ENCODE measurements at places on chromosomes 11 and 22.

- H3K36me3 ChIP-seq: peaks cover 10% of the 10 kb centered on the region
- H3K27me3 ChIP-seq: no peaks in the 10 kb centered on the region
- no peaks in the 10 kb centered on the region for H3K4me1 ChIP-seq
- no peak overlapping the region for H3K27ac ChIP-seq
- no peak for DNase-seq
These were observed 44.7 kb upstream of the WEE1 start for GRCh38 chr11:9528573-9529333.

DNA sequence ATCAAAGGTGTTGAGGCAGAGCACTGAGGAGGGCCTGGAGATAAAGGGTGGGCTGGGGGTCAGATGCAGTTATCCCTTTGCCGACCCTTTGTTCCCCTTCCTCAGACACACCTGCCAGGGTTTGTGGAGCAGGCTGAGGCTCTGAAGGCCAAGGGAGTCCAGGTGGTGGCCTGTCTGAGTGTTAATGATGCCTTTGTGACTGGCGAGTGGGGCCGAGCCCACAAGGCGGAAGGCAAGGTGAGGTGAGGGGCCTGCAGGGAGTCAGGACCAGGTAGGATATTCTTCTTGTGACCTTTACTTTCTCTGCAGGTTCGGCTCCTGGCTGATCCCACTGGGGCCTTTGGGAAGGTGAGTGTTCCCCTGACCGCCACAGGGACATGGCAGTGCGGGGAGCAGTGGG, 2.6 kb downstream of the PRDX5 start:
- no peak overlapping the region for H3K4me3 ChIP-seq
- H3K27ac ChIP-seq: no peak overlapping the region
- peaks cover 29% of the 10 kb centered on the region for H3K36me3 ChIP-seq
- DNase-seq: no peak
- no peaks in the 10 kb centered on the region for H3K27me3 ChIP-seq
- H3K4me1 ChIP-seq: peaks cover 24% of the 10 kb centered on the region

DNA sequence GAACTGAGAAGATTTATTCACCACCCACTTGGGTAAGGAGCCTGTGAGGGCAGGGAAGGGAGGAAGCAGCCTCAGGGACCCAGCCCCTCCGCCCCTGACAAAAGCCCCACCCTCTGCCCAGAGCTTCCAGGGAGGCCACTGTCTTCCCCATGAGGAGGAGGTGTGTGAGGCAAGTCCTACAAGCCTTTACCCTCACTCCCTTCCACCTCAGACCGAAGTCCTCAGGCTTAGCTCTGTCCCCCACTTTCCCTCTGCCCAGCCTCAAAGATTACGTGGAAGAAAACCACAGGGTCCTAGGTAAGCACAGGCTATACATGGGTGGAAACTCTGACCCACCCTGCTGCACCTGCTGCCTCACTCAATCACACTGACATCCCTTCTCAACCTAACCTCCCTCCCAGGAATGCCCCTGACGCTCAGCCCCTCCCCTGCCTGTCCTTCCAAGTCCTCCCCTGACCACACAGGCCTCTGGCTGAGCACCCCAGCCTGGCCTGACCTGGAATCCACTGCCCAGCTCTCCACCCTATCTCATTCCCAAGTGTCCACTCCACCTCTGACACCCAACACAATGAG, 3.6 kb upstream of the ARAP1 start:
- no peaks in the 10 kb centered on the region for H3K27me3 ChIP-seq
- H3K4me3 ChIP-seq: no peak overlapping the region
- H3K4me1 ChIP-seq: peaks cover 19% of the 10 kb centered on the region

DNA sequence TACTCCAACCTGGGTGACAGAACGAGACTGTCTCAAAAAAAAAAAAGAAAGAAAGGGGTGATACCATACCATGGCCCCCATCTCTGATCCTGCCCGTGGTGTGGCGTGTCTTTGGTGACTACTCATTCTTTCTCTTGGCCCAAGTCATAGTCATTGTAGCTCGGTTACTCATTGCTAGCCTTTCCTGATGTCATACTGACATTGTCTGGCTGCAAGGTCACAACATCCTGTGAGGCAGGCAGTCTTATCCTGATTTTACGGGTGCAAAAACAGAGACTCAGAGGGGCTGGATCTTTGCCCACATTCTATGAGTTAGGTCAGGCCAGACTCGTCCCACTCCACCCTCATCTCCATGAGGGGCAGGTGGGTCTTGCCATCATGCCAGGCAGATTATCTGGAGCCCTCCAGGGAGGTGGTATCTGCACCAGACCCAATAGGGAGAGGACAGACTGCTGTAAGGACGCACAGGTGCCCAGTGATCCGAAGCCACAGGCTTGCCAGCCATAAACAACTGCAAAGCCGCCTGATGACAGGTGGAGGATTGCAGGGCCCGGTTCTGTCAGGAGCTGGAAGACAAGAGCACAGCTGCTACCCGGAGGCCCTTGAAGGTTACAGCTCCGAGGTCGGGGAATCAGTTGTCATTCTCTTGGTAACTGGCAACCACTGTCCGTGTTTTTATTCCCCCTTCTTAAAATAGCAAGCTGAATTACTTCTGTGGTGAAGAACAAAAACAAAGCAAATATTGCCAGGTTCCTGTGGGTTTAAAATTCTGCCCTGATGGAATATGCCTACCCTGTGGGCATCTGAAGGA, 13.8 kb downstream of the TOM1 start:
- H3K4me3 ChIP-seq: no peak overlapping the region
- H3K4me1 ChIP-seq: peaks cover 66% of the 10 kb centered on the region
- peaks cover 9% of the 10 kb centered on the region for H3K36me3 ChIP-seq

GRCh38 chr11:128579798-128580504, 7.4 kb downstream of the ETS1 start:
- DNase-seq: no peak
- peak overlapping the region; percentile 98 for H3K27ac ChIP-seq
- H3K36me3 ChIP-seq: no peaks in the 10 kb centered on the region
- H3K4me1 ChIP-seq: peaks cover 83% of the 10 kb centered on the region
- peak overlapping the region; percentile 54 for H3K4me3 ChIP-seq

DNA sequence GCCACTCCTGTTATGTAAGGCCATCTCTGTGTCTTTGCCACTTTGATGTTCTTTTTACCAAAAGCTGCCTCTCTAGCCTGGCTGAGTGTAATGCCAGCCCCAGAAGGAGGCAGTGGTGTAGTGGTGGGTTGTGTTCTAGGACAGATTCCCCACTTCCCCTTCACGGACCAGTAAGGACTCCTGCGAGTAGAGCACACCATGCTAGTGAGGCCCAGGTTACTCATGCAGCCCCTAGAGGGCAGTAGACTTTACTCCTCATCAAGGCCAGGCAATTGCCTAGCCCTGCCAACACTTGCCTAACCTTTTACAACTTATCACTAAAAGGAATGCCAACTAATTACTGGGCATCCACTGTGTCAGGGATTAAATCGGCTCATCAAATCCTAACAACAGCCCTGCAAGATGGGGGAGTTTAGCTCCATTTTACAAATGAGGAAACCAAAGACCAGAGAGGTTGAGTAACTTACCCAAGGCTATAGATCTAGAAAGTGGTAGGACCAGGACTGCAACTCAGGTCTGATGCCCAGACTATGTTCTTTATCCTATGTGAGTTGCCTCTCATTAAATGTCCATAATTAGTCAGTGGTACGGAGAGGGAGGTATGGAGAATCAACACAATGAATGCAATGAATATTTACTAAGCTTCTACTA, 75.3 kb downstream of the APIP start:
- H3K27ac ChIP-seq: no peak overlapping the region
- peaks cover 16% of the 10 kb centered on the region for H3K27me3 ChIP-seq
- no peak overlapping the region for H3K4me3 ChIP-seq
- H3K36me3 ChIP-seq: no peaks in the 10 kb centered on the region
- H3K4me1 ChIP-seq: no peaks in the 10 kb centered on the region

- H3K27me3 ChIP-seq: peaks cover 4% of the 10 kb centered on the region
- H3K4me3 ChIP-seq: peak overlapping the region; percentile 63
- H3K4me1 ChIP-seq: peaks cover 19% of the 10 kb centered on the region
- H3K27ac ChIP-seq: peak overlapping the region; percentile 66
- peak; percentile 65 for DNase-seq
These were observed 15.4 kb downstream of the FAM83F start for GRCh38 chr22:40009951-40010671.

- H3K36me3 ChIP-seq: no peaks in the 10 kb centered on the region
- H3K4me3 ChIP-seq: no peak overlapping the region
- no peak for DNase-seq
- no peaks in the 10 kb centered on the region for H3K4me1 ChIP-seq
These were observed 38.1 kb upstream of the SWAP70 start for GRCh38 chr11:9625728-9626127.

- no peaks in the 10 kb centered on the region for H3K27me3 ChIP-seq
- no peaks in the 10 kb centered on the region for H3K4me1 ChIP-seq
- no peak overlapping the region for H3K4me3 ChIP-seq
- H3K27ac ChIP-seq: peak overlapping the region; percentile 42
- no peak for DNase-seq
These were observed 26.1 kb downstream of the MADD start for GRCh38 chr11:47296045-47296444.

DNA sequence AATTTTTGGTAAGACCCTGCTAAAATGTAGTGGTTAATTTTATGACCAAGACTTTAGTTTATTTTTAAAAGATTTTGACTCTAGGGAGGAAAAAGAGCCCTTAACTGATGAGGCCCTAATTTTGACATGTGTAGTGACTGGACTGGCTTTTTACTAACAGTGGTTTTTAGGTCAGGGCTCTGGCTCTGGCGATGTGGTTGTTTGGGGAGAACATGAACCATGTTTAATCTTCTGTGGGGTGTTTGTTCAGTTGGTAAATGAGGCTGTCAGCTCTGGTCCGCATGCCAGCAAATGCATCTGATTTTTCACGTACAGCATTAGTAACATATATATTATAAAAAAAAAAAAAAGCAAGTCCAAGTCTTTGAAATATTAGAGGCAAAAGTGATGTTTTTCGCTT, 104.3 kb downstream of the EXT2 start:
- H3K27me3 ChIP-seq: no peaks in the 10 kb centered on the region
- no peak overlapping the region for H3K4me3 ChIP-seq
- DNase-seq: no peak
- no peaks in the 10 kb centered on the region for H3K4me1 ChIP-seq
- no peak overlapping the region for H3K27ac ChIP-seq

GRCh38 chr11:9775398-9775779, 111.5 kb downstream of the SWAP70 start:
- no peaks in the 10 kb centered on the region for H3K27me3 ChIP-seq
- H3K36me3 ChIP-seq: peaks cover 12% of the 10 kb centered on the region

DNA sequence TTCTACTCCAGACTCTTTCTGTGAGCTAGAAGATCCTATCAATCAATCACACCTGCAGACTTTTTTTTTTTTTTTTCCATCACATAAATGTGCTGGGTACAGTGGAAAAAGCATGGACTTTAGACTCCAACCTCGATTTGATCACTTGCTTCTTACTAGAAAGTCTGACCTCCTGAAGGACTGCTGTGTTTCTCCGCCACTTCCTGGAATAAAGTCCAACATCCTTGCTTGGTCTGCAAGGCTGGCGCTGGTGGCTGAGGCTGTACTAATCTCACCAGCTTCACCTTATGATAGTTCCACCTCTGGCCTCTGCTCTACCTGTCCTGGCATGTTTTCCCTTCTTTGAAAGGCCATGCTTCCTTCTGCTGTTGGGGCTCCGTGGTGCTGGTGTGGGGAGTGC, 60.9 kb upstream of the SESN3 start:
- H3K27me3 ChIP-seq: no peaks in the 10 kb centered on the region
- H3K4me3 ChIP-seq: no peak overlapping the region
- no peaks in the 10 kb centered on the region for H3K4me1 ChIP-seq
- no peaks in the 10 kb centered on the region for H3K36me3 ChIP-seq
- H3K27ac ChIP-seq: no peak overlapping the region

DNA sequence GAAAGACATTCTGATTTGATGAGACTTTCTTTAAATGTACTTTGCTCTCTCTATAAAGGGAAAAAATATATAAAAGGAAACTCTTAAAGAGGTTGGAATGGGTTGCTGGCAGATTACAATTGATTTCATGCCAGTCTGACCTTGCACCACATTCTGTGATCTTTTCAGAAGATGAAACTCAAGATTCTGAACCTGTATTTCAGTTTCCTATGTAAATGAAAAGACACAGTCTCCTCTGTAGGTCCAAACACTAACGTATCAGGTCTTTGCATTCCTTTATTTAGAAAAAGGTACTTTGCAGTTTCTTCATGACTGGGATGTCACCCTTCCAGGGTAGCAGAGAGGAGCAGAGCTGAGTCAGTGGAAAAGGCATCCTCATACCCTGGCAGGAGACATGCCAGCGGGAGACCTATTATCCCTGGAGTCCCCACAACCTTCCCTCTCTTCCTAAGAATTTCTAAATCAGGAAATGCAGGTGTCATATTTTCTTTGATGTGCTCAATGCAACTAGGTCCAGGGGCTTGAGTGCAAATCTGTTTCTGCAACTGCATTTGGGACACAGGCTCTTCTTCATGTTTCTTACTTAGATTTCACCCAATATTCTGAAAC, 282.6 kb downstream of the CADM1 start:
- H3K36me3 ChIP-seq: no peaks in the 10 kb centered on the region
- DNase-seq: no peak
- peaks cover 9% of the 10 kb centered on the region for H3K27me3 ChIP-seq
- H3K27ac ChIP-seq: no peak overlapping the region
- H3K4me3 ChIP-seq: no peak overlapping the region

DNA sequence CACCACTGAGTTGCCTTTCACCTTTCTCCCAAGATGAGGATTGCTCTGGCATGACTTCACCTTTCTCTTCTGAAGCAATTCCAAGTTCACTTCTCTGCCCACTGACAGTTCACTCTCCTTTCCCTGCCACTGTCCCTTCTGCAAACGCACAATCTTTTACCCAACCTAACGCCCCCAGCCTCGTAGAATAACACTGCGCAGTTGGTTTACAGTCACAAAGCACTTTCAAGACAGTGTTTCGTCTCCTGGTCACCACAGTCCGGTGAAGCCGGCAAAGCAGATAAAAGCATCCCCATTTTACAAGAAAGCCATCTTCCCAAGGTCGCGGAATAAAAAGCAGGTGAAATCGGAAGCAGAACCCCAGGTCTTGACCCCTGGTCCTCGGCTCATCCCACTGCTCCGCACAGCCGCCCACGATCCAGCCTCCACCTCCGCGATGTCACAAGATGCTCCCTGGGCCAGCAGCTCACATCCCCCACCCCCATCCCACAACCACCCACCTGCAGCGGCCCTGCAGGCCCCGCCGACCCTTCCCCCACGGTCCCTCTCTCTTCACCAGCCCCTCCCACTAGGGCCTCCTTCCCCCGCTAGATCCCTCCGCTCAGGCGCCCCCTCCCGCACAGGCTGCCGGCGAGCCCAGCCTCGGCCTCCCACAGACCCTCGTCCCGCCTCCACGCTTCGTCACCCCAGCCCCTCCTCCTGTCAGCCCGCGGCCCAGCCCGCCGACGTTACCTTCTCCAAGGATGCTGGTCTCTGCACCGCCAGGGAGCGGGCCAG, 585 bp downstream of the PI4KA start:
- peak overlapping the region; percentile 79 for H3K27ac ChIP-seq
- H3K4me1 ChIP-seq: peaks cover 52% of the 10 kb centered on the region
- peak overlapping the region; percentile 87 for H3K4me3 ChIP-seq

GRCh38 chr11:60771146-60771545, 14.0 kb upstream of the MS4A10 start:
- H3K27me3 ChIP-seq: peaks cover 7% of the 10 kb centered on the region
- peaks cover 7% of the 10 kb centered on the region for H3K4me1 ChIP-seq
- no peak for DNase-seq

DNA sequence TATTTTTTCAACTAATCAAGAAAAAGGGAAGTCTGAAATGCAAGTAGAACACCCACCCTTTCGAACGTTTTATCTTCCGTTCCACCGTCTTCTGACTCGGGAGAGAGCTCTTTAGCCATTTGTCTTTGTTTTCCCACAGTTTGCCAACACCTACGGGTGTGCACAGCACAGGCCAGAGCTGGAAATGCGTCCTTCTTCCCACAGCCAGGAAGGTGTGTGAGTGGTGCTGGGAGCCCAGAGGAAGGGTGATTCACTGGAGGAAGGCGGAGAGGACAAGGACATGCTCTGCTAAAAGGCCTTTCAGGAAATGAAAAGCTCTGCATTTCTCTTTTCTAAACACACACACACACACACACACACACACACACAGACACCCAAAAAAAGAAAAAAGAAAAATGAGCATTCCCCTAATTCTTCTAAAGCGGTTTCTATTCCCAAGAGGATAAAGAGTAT, 18.5 kb downstream of the ENDOD1 start:
- H3K27me3 ChIP-seq: no peaks in the 10 kb centered on the region
- no peak overlapping the region for H3K27ac ChIP-seq
- peaks cover 10% of the 10 kb centered on the region for H3K36me3 ChIP-seq
